CD4-positive, alpha-beta T cell treated with Interleukin-6 for 4 hours (primary cell): ENCODE measurements at places on chromosomes 12 and 14.

DNA sequence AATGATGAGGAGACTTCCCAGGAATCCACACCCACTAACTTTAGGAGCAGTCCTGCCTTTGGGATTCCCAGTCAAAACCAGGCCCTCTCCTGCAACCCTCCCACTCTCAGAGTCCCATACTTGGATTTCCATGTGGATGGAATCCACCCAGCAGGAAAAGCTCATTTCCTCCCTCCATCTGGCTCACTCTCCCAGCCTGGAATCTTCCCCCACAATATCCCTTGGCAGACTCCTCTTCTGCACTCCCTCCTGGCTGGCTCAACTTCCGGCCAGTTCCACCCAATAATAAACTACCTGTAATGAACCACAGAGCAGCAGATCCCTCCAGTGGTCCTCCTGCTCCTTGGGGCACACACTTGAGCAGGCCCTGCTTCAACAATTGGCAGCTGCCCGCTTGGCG, 102.8 kb upstream of the EGLN3 start:
- DNase-seq: no peak

- no peak for DNase-seq
Measured at GRCh38 chr12:34390171-34390841, 368.0 kb downstream of the ALG10 start.

DNA sequence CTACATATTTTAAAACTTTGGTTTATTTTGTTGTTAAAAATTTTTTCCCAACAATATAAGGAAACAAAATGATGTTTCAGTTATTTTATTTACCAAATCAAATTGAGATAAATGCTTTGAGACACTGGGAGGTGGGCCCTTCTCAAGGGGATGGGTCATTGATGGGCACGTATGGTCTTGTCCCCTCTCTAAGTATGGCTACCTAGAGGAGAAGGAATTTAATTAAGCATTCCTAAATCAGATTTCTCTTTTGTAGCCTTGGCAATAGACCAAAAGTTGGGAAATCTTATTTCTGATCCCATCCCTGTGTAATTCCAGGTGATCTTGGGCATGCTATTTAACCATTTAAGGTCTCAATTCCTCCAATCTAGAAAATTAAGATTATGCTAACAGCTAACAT, 79.0 kb downstream of the SCN8A start:
- no peak for DNase-seq

DNA sequence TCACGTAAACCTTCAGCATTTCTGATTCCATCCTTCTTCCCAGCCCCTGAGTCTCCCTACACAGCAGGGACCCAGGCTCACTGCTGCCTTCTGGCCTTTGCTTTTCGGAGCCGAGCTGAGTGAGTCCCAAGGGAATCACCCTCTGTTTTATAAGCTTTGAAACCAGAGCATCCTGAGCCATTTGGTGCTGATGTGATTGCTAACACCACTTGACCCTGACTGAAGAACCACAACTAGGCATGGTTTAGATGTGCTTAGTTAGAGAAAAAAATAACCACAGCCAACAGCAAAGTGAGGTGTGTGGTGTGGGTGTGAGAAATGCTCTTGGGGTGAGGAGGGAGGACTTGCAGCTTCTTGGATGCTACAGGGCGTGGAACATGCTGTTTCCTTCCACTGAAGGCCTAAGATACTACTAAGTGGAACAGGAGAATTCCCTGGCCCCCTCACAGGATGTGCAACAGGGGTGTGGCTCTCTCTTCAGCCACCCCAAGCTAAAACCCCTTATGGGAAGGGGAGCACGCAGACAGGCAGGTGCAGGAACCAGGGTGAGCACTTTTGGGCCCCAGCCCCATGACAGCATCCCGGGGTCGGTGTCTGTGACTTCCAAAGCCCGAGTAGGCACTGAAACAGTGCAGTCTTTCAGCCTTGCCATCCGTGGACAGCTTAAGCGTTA, at the start of gene TC2N:
Gene TC2N, minus strand, starts transcription at position 221 of the 673 bp plus-strand sequence. CDS start 53,767 bp downstream, outside the sequence.
- DNase-seq: peak; percentile 73

GRCh38 chr14:35255711-35256110, 36.5 kb upstream of the PSMA6 start:
- DNase-seq: no peak

DNA sequence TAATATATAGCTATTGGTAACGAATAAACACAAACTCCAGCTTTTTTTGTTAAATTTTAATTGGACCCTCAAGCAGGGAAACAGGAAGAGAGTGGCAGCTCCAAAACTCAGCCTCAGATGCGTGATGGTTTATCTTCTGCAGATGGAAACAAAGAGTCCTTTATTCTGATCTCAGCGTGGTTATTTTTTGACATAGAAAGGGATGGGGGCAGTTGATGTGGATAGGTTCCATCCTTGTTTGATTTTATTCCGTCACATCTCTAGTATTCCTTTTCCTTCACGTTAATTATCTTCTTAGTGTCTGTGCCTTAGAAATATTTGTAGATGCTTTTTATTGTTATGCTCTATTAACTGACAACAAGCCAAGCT, 447.6 kb upstream of the SEL1L start:
- no peak for DNase-seq

- peak; percentile 30 for DNase-seq
Measured at GRCh38 chr14:35687335-35687939, 121.7 kb downstream of the RALGAPA1 start.

DNA sequence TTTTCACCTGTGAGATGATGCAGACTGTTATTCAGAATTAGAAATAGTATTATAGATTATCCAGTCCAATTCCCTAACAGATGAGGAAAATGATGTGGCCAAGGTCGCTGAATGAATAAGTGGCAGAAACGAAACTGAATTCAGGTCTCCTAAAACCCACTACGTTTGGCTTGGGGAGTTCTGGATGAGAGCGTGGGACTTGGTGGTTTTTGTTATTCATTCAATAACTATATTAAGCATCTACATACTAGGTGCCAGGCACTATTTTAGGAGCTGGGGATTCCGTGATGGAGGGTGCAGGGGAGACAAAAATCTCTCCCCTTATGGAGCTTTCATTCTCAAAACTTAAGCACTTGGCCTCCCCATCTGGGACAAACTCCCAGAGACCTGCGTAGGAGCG, 813 bp upstream of the CCDC184 start:
- DNase-seq: no peak

DNA sequence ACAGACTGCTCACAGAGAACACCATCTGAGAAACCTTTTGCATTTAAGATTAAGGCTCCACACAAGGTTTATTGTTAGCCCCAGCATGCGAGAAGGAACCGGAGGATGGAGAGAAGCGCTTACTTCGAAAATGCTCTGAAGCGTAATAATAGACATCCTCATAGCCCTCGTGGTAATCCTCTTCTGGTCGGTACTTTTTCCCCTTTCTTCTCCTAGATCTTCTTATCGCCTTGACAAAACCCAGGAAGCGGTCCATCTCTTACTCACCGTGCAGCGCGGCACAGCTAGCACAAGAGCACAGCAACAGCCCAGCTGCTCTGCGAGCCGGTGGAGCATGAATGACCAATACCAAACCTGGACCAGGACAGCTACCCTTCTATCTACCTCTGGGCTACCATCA, 125.1 kb upstream of the GRIP1 start:
- DNase-seq: no peak

GRCh38 chr12:106135075-106135474, 3.7 kb downstream of the NUAK1 start:
- no peak for DNase-seq

DNA sequence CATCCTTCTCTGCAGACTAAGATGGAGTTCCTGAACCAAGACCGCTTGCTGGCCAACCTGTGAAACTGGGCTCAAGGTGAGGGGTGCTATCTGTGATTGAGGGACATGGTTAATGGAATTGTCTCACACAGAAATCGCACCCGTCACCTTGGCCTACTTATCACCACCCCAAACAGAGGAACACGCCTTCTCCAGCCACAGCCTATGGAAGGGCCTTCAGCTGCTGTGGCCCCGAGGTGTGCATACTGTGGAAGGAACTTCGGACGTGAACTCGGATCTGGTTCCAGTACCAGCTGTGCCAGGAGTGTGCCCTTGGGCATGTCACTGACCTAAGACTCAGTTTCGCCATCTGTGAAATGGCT, 44.4 kb downstream of the EVL start:
- no peak for DNase-seq

- DNase-seq: no peak
Measured at GRCh38 chr14:80017795-80018194, 193.5 kb downstream of the DIO2 start.

GRCh38 chr12:1497161-1497560, 97.2 kb downstream of the FBXL14 start:
- no peak for DNase-seq

DNA sequence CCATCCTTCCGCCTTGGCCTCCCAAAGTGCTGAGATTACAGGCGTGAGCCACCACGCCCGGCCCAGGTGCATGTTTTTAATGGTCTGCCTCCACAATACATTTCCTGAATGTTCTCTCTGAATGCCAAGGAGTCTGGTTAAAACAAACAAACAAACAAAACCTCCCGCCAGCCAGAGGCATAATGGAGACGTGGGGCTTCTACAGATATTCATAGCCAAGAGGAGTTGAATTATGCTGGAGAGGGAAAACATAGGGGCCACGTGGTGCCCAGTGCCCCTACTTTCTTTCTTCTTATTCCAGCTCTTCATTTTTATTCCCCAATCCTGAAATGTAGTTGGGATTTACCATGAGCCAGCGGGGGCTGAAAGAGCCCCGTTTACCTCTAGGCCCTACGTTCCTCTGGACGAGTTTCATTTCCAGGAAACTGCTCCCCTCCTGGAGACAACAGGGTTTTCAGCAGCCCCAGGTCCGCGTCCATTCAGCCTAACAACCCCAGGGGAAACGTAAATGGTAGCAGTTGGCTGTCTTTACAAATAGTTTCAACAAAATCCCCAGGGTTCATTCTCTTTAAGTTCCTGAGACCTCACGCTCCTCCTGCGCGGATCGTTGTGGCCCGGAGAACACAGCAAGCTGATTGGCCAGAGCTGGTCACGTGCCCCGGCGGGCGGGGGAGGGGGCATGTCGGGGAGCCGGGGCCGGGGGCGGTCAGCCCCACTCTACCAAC, 108.5 kb upstream of the ESRRB start:
- no peak for DNase-seq

GRCh38 chr14:58846682-58847465, 209.1 kb downstream of the DACT1 start:
- DNase-seq: no peak

DNA sequence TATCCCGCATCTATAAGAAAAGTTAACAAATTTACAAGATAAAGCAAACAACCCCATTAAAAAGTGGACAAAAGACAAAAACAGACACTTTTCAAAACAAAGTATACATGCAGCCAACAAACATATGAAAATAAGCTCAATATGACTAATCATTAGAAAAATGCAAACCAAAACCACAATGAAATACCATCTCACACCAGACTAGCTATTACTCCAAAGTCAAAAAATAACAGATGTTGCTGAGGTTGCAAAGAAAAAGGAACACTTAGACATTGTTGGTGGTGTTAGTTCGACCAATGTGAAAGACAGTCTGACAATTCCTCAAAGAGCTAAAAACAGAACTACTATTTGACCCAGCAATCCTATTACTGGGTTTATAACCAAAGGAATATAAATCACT, 968.6 kb upstream of the USP15 start:
- DNase-seq: no peak

- peak; percentile 19 for DNase-seq
Measured at GRCh38 chr12:754851-755562, 2.6 kb downstream of the WNK1 start.

DNA sequence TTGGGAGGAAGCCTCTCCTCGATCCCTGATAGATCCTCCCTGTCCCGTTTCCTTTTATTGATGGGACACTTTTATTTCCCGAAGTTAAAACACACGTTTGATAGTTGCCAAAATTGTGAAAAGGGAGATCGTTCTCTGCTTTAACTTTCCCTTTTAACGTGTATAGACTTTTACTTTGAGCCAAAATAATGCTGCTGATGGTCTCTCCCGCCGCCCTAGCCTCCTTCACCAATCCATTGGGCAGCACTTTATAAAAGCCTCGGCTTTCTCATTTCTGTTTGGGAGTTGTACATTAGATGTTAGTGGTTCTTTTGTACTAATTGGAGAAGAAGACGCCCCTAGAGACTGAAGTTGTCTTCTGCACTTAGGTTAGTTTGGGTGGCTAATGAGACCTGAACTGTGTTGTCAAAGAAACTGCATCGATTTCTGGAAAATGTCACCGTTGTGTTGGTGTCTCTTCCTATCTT, 1.4 kb downstream of the TMTC2 start:
- no peak for DNase-seq

DNA sequence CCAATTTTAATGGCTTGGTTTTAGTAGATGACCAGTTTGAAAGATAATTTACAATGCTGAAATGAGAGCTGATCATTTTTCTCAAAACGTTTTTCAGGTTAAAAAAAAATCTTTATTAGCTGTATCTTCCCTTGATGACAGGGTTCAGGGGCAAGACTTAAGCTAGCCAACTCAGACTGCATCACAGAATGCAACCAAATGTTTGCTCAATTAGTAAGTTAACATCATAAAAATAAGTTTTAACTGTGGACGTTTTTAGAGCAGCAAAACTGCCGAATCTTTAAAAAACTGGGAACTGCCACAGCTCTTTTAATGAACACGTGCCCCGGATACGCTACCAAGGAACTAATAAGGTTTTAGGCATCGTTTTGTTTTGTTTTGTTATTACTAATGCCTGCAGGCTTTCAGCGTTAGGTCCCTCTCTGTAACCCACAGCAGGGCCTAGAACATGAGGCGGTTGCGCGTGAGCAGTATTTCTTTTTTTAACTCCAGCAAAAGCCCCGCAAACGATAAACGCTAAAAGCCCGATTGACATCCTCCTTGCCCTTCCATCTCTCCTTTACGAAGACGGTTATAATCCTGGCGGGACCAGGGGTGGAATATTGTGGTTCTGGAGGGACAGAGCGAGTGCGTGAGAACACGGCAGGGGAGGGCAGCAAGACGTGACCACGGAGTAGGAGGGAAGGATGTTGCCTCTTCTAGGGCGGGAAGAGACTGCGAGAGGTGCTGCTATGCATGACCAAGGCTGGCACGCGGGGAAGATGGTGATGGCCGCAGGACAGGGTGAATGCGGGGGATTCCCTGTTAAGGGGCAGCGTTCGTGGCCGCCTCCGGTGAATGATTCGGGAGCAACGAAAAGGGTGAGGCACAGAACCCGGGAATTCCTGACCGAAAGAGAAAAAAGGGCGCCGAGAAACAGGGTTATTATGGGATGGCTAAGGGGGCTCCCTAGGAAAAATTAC, 652 bp downstream of the SUPT16H start:
- DNase-seq: peak; percentile 45
